CD4-positive, alpha-beta T cell (primary cell): ENCODE measurements at places on chromosomes 16 and 17.

DNA sequence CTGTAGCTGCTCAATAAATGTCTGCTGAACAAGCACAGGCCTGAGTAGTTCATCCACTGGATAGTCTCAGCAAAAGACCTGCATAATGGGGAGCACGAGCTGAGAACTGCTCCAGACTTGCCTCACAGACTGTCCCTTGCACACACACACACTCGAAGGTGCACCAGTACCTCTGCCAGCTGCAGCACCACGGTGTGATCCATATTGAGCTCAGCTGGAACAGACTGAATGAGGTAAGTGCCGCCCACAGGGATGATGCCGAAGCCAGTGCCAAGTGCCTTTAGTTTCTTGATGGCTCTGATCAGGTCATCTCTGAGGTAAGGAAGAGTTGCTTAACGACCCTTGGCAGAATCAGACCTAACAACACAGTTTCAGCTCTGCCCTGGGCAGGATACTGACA is 11.6 kb downstream of the SNF8 start:
- no peak for DNase-seq

- DNase-seq, result no peak
These were observed 4.0 kb downstream of the SDF2 start for GRCh38 chr17:28657756-28658155.

GRCh38 chr16:83785455-83785854 is 22.3 kb upstream of the HSBP1 start:
- DNase-seq, result no peak

- no peak for DNase-seq
These were observed 132.2 kb upstream of the TNRC6C start for GRCh38 chr17:77826132-77826873.

- no peak for DNase-seq
These were observed 91.5 kb upstream of the NLRP1 start for GRCh38 chr17:5675625-5676421.

DNA sequence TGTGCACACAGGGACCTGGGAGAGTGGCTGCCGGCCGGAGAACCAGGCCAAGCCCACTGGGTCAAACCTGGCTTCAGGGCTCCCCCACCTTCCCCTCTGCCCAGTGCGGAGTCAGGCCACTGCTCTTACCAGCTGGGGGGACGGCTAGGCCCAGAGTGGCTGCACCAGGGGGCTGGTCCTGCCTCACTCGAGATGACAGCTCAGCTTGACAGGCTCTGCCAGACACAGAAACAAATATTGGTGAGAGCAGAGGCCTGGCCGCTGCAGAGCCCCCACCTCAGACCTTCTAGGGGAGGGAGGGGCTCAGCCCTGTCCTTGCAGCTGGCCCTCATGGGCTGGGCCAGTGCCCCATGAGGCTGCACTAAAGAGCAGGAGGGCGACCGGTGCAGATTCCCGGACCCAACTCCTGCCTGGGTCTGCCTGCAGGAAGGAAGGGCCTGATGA is 4.5 kb downstream of the NUDT16L1 start:
- no peak for DNase-seq

DNA sequence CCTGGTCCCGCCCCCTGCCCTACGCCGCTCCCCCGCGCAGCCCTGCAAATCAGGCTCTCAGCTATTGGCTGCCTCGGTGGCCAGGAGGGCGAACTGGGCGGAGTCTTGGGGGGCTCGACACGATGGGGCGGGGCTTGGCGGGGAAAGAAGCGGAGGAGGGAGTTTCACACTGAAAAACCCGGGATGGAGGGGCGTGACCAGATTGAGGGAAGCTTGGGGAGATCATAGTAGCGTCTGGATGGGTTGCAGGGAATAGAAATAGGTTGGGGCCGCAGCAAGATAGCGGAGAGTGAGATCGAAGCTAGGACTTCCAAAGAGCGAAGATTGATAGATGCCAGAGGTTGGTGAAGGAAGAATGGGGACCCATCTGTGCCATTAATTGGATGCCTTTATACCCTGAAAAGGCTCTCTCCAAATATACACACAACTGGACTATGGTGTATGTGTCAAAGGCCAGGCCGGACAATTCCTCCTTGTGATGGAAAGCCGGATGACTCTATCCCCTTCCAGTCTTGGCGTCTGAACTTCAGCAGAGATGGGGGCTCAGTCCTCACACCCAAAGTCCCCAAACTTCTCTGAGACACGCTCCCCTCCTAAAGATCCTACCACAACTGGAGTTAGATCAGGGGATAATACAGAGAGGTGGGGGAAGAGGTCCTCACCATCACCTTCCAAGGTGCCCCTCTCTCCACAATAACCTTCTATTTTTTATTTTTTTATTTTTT is 376 bp upstream of the STAC2 start:
- peak; percentile 26 for DNase-seq
